ENCODE measurements at places on chromosomes 5 and 9.

- DNase-seq = no peak
These were observed 76.6 kb upstream of the ITGA1 start for GRCh38 chr5:52710972-52711596.

GRCh38 chr5:94702729-94703128 lies 84.3 kb downstream of the SLF1 start:
- no peak for DNase-seq

- no peak for DNase-seq
These were observed 90.1 kb upstream of the RASEF start for GRCh38 chr9:83153030-83153429.

DNA sequence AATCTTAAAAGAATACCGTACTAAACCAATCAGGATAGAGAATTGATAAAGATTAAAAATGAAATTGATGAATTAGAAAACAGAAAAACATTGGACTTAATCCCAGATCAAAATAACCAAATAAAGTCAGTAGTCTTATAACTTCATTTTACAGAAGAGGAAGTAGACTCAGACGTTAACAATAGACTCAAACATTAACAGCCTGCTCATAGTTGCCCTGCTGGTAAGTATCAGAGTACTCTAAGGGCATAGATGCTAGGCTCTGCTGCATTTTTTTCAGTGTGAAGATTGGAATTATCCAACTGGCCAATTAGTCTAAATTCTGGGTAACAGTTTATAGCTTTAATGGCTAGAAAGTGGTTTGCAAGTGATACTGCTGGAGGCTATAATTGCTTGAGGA lies 42.9 kb downstream of the ADGRV1 start:
- no peak for DNase-seq

GRCh38 chr5:143707806-143708205 lies 104.2 kb upstream of the HMHB1 start:
- DNase-seq = no peak

DNA sequence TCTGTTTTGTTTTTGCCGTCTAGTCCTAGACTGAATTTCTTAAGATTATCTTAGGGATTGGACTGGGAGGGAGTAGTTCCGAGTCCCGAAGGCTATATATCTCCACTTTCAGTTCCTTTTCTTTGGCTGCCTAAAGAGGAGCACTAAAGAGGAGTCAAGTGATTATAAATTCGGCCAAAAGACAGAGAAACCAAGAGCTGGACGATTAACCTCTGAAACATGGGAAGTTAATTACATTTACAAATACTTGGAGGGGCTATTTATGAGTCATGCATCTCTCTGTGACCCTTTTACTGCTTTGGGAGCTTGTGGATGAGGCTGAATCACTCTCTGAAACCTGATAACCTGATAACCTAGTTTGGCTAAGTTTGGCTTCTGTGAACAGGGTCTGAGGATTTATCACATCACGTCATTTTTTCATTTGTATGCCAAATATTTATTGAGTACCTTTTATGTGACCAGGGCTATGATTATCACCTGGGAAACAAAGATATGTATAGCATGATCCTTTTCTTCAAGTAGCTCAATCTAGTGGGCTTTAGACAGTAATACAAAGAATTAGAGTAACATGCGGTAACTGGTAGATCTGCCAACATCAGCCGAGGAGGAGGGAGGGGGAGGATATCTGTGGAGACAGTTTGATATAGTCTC lies 180.9 kb downstream of the CD180 start:
- no peak for DNase-seq

DNA sequence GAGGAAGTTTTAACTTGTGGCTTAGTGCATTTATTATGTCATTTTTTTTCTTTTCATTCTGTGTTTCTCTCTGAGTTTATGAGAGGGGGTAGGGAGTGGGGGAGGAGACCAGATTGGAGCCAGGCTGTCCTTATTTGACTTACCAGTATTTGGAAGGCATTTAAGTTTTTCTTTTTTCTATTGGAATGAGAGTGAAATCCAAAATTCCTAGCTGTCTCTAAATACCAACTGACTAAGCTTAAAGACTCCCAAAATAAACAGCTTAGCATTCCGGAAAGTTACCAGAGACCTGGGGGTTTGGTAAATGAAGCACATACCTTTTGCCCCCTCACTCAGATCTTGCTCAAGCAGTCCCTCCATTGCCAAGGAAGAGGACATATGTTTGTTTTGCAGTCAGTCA lies 581.9 kb upstream of the BRINP1 start:
- no peak for DNase-seq

- DNase-seq = no peak
These were observed 72.8 kb upstream of the ZNF608 start for GRCh38 chr5:124819201-124819600.

- DNase-seq = no peak
These were observed 471.4 kb downstream of the SPOCK1 start for GRCh38 chr5:137027758-137028157.

- DNase-seq = no peak
These were observed 42.4 kb downstream of the CPLANE1 start for GRCh38 chr5:37206736-37207135.

GRCh38 chr9:86042199-86042978 lies 57.0 kb downstream of the GOLM1 start:
- DNase-seq = no peak

DNA sequence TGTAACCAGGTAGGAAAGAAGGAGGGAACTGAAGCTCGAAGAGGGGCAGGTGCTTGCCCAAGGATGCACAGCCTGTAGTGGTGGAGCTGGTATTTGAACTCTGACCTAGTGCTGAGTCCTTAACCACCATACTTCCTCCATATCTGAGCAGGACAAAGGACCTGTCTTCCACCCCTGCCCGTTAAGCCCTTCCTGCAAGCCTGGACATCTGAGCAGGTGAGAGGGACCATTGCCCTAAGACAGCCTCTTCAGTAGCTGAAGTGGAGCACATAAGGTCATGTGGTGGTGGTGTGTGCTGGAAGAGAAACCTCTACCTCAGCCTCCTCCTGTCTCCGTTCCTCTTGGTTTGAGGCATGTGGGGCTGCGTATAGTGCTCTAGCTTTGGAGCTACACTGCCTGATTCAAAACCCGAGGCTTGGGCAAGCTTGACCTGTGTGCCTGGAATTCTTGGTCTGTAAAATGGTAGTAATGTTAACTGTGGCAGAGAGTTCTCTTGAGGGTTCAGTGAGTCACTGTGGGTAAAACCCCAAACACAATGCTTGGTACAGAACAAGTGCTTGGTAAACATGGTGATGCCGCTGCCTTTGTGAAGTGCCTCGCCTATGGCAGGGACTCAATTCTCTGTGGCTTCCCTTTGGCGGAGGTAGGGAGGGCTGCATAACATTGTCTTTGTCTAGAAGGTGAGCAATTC lies 7.4 kb downstream of the GALNT10 start:
- DNase-seq = no peak

GRCh38 chr9:15146268-15146700 lies 160.7 kb downstream of the TTC39B start:
- no peak for DNase-seq

GRCh38 chr9:73023025-73023541 lies 70.2 kb upstream of the ALDH1A1 start:
- peak; percentile 15 for DNase-seq

GRCh38 chr9:110769667-110770066 lies 101.1 kb downstream of the MUSK start:
- no peak for DNase-seq

- DNase-seq = no peak
These were observed at the start of gene ZNF474 for GRCh38 chr5:122129306-122129705. ZNF474 (plus strand) TSS chr5:122129546; CDS start chr5:122151991, 22,445 bp downstream.

DNA sequence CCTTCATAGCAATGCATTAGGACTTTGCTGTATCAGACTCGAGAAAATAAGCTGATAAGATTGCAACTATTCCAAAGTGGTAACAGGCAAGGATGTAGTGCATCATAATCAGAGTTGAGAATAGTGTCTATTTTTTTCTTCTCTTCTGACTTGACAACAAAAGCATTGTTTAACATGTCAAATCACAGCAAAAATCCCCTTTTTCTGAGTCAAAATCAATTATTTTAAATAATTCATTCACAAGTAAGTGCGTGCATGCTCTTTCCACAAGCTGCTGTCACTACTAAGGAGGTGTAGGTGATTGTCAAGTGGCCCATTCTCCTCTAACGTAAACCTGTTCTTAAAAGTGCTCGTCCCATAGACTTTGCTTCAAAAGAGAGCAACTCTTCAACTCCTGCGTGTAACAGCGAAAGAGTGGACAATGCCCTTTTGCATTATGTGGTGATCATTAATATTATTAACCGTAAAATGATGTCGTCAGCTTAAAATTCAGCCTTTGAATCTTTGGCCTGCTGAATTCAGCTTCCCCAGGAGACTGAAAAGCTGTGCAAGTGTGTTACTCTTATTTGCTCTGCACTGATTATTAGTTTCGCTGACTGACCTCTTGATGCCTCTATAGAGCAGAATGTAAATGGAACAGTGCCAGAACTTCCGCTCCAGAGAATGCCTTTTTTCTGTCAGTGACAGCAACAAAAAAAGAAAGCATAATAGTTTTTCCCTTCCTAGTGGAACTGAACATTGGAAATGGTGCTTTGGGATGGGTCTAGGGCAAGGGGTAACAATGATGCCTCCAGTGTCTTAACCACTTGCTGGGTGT lies 680.8 kb upstream of the SEMA6A start:
- DNase-seq = no peak

- DNase-seq = no peak
These were observed 96.3 kb downstream of the CACNA1B start for GRCh38 chr9:137973829-137974416.

- DNase-seq = no peak
These were observed 16.8 kb downstream of the CCT5 start for GRCh38 chr5:10266839-10267238.

GRCh38 chr5:173012882-173013281 lies 29.3 kb downstream of the ATP6V0E1 start:
- no peak for DNase-seq

DNA sequence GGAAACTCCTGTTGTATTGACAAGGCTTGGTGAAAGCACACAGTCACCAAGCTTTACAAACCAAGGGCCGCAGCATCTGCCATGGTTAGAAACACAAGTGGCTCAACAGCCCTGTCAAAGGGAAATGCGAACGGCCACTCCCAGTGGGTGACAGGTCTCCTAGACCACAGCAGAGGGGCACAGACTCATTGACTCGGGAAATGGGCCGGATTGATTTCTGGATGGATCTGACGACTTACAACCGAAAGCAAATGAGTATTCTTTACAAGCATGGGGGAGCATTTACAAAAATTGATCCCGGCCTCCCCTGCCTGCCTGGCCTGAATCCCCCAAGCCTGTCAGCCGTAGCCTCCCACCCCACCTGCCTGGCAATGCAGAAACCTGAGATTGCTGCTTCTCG lies 48.2 kb downstream of the ADAMTS2 start:
- DNase-seq = no peak

DNA sequence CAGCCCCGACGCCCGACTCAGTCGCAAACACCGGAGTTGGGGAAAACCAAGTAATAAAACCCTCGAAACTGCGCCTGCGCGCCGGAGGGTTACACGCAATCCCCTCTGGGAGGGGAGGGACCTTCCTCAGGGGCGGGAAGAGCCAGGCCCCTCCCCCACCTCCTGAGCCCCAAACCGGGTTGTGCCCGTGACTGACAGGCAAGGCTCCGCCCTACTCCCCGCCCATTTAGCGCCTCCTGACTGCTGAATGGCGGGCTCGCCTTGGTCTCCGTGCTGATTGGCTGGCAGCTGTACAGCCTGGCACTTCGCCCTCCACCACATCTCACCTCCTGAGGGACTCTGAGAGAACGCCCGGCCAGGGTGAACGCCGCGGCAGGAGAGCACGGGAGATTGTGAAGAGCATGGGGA lies at the start of gene PRDM9:
PRDM9 (plus strand) TSS at position 332 of the 408 bp plus-strand sequence. CDS start 1,425 bp downstream, outside the sequence.
- peak; percentile 68 for DNase-seq

GRCh38 chr5:65105301-65105700 lies 336.6 kb downstream of the CWC27 start:
- DNase-seq = no peak

GRCh38 chr5:142057697-142058056 lies 44.9 kb upstream of the GNPDA1 start:
- no peak for DNase-seq

DNA sequence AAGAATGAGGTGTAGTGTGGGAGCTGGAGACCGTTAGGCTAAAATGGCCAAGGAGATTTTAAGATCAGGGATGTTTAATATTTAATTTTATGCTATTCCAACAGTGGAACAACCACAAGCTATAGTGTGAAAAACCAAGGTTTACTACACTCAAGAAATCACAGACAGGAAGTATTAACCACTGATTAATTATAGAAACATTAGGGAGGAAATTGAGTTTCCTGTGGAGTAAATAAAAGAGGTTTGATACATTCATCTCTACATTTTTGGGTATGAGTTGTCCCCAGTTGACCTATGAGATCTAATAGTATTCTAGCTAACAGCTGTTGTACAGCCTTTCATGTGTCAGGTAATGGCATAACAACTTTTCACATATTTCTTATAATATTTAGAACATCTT lies 103.7 kb upstream of the MPDZ start:
- DNase-seq = no peak

- DNase-seq = no peak
These were observed 11.8 kb downstream of the HNRNPAB start for GRCh38 chr5:178216088-178216534.

DNA sequence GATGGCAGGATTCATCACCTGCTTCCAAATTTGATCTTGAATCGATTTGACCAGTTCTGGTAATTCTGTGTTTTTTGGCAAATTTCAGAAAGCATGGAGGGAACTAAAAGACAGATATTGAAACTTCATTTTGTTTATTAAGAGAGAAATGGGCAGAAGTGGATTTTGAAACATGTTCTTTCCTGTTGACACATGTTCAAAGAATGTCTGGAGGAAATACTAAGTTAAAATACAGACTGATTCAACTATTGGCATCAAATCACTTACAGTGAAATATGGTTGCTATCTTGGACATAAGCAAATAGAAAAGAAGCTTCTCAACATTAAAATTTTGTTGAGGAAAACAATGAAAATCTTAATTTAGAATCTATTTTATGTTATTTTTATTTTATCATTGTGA lies 19.3 kb upstream of the GZMK start:
- no peak for DNase-seq

- DNase-seq = peak; percentile 81
These were observed 427 bp downstream of the PCYOX1L start for GRCh38 chr5:149358294-149358651.

- no peak for DNase-seq
These were observed 74.6 kb downstream of the RGS3 start for GRCh38 chr9:113538131-113538530.

- no peak for DNase-seq
These were observed 22.0 kb upstream of the SCGB3A1 start for GRCh38 chr5:180613188-180613813.

DNA sequence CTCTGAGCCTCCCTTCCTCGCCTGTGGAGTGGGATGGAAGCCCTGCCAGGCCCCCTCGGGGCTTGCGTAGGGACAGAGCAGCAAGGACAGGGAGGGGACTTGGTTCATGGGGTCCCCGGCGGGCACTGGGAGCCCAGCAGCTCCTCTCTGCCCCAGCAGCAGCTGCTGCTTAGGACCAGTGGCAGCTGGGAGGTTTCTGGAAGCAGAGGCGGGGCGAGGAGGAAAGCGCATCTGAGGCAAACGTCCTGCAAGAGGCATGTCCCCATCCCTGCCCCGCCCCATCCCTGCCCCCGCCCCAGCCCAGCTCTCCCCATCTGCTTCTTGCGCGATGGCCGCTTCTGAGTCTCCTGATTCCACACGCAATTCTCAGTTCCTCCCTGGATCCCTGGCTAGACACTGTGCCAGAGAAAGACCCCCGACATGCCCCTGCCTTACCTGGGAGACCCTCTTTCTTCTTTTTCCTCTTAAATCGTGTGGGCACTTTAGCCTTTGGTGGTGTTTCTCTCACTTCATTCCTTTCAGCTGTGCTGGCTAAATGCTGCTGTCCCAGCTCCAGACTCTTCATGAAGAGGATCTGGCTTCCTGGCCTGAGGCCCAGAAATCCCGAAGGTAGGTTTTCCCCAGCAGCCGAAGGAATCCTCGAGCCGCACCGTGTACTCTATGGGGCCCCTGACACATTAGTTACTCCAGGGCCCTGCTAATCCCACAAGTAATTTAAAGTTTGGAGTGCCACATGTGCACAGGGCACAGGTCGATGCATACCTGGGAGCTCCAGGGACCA lies 4.4 kb upstream of the OR2S2 start:
- peak; percentile 22 for DNase-seq
